ENCODE measurements at places on chromosomes 4 and X.

GRCh38 chrX:54043541-54044125, 640 bp downstream of the PHF8 start:
- peak; percentile 62 for DNase-seq

GRCh38 chr4:152206646-152207377, 329.1 kb downstream of the FBXW7 start:
- DNase-seq: no peak

GRCh38 chrX:154126101-154126500, 17.9 kb upstream of the OPN1LW start:
- DNase-seq: no peak

DNA sequence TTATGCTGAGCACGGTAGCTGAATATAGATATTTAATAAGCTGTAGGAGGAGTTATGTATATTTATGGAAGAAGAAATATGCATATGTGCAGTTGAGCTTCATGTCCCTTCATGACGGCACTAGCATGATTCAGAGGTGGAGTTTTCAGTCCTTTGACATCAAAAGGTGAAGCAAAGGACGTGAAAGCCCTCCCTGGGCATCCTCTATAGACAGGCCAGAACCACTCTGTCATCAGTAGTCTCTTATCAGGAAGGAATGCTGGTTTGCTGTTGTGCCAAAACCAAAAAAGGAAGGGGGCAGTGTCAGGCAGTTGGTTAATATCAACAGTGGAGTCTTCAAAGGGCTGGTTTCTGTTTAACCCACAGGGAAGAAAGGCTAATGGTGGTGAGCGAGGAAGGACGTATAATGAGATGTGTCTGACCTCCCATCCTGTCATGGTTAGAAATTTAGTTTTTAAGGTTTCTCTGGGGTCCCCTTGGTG, 23.5 kb upstream of the IL2 start:
- peak; percentile 52 for DNase-seq

- no peak for DNase-seq
Measured at GRCh38 chr4:149112109-149112508, 669.9 kb upstream of the NR3C2 start.

DNA sequence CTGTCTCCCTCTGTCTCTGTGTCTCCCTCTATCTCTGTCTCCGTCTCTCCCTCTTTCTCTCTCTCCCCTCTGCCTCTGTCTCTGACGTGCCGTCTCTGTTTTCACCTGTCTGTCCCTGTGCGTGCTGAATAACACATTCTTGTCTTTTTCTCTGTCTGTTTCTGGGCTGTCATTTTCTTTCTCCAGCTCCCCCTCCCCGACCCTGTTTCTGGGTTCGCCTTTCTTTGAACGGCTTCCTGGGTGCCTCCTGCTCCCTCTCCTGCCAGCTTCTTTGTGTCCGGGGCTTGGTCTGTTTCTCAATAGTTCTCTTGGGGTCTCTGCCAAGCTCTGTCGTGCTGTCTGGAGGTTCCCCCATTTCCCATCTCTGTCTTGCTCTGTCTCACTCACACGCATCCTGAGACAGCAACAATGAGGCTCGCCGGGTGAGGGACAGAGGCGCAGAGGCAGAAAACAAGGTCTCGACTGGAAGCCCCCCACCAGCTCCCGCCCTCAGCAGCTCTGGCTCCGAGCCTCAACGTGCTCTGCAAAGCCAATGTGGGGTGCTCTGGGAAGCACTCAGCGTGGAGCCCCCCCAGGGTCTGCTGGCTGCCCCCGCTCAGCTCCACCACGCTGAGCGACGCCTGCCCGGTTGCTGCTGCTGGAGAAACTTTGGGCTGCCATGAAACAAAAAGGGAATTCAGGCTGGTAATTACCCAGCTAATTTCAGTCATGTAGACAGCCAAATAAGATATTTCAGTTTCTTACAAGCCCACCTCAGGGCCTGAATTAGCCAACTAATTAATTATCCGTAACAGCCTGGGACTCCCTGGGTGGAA, 3.4 kb downstream of the CPLX1 start:
- DNase-seq: no peak

- no peak for DNase-seq
Measured at GRCh38 chr4:76511947-76512346, 76.9 kb downstream of the SHROOM3 start.

GRCh38 chrX:155213731-155214130, 2.5 kb upstream of the VBP1 start:
- no peak for DNase-seq

DNA sequence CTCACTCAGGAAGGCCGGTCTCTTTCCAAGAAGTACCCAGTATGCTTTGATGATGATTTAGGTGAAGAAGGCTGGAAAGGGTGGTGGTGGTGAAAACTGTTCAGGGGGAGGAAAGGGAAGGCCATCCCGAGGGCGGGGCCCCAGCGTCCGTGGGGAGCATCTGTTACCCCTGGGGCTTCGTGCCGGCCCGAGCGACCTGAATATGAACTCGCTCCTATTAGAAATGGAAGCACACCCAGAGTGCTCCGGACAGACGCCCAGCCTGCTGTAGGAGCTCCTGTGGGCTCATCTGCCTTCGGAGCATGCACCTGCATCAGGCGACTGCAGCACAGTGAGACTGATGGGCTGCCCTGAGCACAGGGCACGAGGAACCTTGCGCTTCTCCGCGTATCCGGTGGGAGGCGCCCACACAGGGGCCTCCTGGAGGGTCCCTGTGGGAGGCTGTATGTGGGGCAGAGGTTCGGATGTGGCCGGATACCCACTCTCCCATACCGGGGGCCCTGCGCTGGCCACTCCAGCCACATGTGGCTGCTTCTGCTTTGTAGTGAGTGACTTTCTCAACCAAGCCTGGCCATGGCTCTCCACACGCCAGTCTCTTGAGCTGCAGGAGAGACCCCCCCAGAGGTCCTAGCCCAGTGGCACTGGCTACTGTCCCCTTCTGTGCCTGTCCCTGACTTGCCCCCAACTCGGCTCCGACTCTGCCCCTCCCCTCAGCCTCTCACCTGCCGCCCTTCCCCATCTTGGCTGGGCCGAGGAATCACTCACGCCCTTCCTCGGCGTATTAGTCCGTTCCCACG, 36.7 kb downstream of the FGFRL1 start:
- no peak for DNase-seq

DNA sequence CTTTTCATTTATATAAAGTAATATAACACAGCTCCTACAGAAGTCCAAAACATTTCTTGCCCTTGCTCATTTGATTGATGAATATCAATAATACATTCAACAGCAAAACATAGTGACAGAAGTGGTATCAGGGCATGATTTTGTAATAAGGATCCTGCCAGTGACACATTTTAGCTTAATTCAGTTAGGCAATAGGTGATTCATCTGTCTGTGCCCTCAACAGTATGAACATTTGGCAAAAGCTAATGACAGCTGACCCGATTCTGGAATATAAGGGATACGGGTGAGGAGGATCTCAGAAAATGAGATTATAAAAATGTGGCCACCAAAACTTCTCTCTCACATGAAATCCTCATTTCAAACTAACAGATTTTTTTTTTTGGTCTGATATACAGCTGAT, 294.0 kb downstream of the CAMK2D start:
- peak; percentile 93 for DNase-seq

- DNase-seq: no peak
Measured at GRCh38 chrX:75963774-75964173, 178.7 kb upstream of the MAGEE2 start.

DNA sequence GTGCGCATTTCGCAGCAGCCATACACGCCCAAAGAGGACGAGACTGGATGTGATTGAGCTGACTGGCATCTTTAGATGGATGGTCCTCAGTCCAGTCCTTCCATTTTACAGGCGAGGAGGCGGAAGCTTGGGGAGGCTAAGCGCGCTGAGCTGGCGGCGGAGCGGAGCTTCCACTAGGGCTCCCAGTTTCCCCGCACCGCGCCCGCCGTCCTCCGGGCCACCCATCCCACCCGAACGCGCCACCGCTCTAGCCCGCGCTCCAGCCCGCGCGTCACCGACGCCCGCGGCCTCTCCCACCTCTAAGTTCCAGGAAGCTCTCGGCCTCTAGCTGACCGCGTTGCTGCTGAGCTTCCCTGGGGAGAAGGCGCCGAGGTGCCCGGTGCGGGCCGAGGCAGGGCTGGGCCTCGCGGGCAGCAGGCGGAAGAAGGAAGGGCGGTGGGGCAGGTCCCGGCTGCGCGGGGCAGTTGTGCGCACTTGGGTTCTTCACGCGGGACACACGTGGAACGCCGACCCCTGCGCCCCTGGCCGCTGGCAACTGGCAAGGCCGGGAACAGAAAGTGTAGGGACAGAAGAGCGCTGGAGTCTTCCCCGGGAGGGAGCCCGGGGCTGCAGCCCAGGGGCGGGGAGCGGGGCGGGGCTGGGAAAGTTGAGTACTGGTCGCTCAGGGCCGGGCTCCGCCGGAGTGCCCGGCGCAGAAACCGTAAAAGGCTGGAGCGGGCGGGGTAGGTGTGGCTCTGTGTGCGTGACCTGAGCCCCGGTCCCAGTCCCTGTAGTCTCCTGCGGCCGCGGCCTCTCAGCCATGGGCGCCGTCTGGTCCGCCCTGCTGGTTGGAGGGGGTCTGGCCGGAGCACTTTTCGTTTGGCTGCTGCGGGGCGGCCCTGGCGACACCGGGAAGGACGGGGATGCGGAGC, at the start of gene STBD1:
STBD1 (plus strand) TSS at position 763 of the 911 bp plus-strand sequence; CDS start at position 800, 37 bp downstream.
- DNase-seq: peak; percentile 83

DNA sequence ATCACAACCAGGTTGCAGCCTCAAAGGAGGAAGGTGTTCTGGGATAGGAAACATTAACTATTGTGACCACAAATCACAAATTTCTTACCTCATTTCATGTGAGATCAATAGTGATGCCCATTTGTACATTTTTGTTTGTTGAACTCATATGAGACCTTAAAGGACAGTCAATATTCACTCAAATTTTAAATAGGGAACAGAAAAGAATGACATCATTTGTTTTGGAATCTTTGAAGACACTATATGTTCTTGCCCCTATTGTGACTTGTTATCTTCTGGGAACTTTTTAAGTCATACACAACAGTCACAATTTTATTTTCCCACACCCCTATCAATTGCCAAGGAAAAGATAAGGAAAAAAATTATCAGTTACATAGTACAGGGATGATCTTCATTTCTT, 346.5 kb downstream of the ARAP2 start:
- DNase-seq: no peak

GRCh38 chrX:132294776-132295495, 75.7 kb upstream of the RAP2C start:
- DNase-seq: no peak

DNA sequence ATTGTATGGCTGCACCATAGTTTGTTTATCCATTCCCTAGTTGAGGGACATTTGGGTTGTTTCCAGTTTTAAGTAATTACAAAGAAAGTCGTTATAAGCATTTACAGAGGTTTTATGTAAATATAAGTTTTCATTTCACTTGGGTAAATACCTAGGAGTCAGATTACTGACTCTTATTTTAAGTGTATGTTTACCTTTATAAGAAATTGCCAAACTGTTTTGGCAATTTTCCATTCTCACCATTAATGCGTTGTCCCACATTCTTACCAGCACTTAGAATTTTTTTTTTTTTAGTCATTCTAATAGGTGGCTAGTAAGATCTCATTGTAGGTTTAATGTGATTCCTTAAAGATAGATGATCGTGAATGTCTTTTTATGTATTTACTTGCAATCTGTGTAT, 121.5 kb upstream of the NR3C2 start:
- DNase-seq: no peak

GRCh38 chr4:174120446-174121295, 162.8 kb downstream of the FBXO8 start:
- peak; percentile 78 for DNase-seq

- DNase-seq: peak; percentile 17
Measured at GRCh38 chr4:186657764-186658163, 65.9 kb downstream of the FAT1 start.

DNA sequence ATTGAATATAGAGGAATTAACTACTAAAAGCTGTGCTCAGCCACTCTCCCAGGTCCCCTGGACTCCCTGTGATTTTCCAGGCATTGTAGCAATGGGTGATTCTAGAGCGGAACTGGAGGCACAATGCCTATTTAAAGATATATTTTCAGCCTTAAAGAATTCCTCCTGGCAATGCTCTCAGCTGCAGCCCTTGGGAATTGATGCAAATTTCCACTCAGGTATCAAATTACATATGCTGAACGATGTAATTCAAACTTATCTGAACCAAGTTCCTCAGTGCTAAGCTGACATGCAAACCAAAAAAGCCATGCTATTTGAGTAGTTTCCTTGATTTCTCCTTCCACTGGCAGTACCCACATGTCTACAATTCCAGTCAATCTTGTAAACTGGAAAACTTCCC, 86.3 kb upstream of the GABRA3 start:
- no peak for DNase-seq
